ENCODE measurements at places on chromosomes 5 and 9. TPM values are rescaled to one million over a fixed set of nuclear protein-coding genes. Genes with fewer than 3 reads are reported as not detected.

NFIB gene
- total RNA-seq: 2.6 TPM

C5orf58 gene
- total RNA-seq: not detected

DNA sequence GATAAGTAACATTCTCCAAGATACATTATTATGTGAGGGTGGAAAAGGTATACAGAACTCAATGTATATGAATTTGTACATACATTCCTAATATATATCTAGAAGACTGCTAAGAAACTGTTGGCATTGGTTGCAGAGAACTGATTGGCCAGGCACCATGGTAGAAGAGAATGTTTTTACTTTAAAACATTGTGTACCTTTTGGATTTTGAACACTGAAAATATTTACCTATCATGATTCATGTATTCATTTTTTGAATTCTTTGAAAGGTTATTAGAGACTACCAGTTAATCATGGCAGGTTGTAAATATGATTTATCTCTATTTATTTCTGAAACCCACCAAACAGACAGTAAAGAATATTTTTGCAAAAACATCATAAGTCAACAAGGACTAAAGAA lies 41.2 kb upstream of the ADRB2 start:
- no peaks in the 10 kb centered on the region for H3K4me1 ChIP-seq
- DNase-seq: no peak
- no peaks in the 10 kb centered on the region for H3K27me3 ChIP-seq
- H3K4me3 ChIP-seq: no peak overlapping the region

DNA sequence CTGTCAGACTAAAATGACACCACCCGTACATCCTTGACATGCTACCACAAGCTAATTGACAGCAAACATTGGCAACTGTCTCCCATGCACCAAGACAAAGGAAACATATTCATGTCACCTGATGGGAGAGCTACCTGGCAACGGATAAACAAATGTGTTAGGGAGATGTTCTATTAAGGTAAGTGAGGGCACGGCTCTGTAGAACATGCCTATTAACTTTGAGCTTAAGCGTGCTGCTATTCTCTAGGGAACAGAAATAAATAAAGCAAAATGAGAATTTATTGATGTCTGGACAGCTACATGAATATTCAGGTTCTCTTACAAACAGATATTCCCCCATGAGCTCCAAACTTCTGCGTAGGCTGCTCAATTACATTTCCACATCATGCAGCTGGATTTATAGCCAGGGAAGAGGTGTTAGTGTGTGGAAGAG lies 361.4 kb upstream of the RFX3 start:
- no peaks in the 10 kb centered on the region for H3K36me3 ChIP-seq
- H3K27me3 ChIP-seq: no peaks in the 10 kb centered on the region
- no peaks in the 10 kb centered on the region for H3K4me1 ChIP-seq
- DNase-seq: no peak

DNA sequence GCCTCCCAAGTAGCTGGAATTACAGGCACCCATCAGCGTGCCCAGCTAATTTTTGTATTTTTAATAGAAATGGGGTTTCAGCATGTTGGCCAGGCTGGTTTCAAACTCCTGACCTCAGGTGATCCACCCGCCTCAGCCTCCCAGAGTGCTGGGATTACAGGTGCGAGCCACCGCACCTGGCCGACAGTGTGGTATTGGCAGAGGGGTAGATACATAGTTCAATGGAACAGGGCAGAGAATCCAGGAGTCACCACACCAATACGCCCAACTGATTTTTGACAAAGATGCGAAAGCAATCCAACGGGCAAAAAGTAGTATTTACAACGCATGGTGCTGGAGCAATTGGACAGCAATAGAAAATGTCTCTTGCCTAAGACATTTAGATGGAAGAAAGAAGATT lies 164.0 kb upstream of the PPP1R26 start:
- H3K4me1 ChIP-seq: peaks cover 14% of the 10 kb centered on the region
- H3K4me3 ChIP-seq: no peak overlapping the region
- H3K27me3 ChIP-seq: no peaks in the 10 kb centered on the region
- no peak for DNase-seq
- H3K36me3 ChIP-seq: peaks cover 10% of the 10 kb centered on the region
- no peak overlapping the region for H3K27ac ChIP-seq

All from GM23338 (cell line).